SK-N-DZ (cell line): ENCODE measurements at places on chromosomes 4 and X.

- no peak for DNase-seq
Measured at GRCh38 chr4:61195101-61195500, 5.0 kb upstream of the ADGRL3 start.

- no peak for DNase-seq
Measured at GRCh38 chr4:153481478-153481877, 15.3 kb downstream of the TMEM131L start.

- no peak for DNase-seq
Measured at GRCh38 chr4:173181848-173182247, 13.2 kb downstream of the GALNT7 start.

DNA sequence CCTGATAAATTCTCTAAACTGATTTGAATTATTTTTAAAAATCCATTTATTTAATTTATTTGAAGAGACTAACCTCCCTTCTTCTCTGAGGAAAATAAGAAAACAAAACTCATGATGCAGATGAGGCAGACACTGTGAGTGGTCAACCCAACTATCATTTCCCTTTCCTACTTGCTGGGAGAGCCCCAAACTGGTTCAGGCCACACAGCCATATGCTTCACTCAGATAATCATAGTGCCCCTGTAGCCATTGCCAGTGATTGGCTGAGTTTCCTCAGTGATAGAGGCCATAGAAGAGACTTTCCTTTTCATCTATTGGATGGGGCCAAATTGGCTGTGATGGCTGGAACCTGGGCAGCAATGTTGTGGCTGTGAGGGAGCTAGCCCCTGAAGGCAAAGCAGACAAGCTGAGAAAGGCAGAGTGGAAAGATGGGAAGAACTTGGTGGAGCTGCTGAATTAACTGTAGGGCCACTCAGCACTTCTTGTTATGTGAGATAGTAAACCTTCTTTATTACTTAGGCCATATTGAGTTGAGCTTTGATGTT, 49.8 kb downstream of the RAB33B start:
- no peak for DNase-seq

DNA sequence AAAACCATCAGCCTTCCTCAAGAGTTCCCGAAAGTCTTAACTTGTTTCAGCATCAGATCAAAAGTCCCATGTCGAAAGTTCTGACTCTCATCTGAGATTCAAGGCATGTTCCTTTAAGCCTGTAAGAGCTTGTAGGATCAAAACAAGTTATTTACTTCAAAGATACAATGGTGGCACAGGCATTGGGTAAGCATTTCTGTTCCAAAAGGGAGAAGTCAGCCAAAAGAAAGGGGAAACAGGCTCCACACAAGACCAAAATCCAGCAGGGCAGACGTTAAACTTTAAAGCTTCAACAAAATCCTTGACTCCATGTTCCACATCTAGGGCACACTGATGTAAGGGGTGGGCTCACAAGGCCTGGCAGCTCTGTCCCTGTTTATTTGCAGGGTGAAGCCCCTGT, 91.7 kb downstream of the FHDC1 start:
- no peak for DNase-seq

GRCh38 chr4:162061214-162061613, 102.6 kb downstream of the FSTL5 start:
- no peak for DNase-seq
